ENCODE measurements at places on chromosomes 3 and 15.

- DNase-seq = no peak
Observed at GRCh38 chr3:9248522-9249271, 749 bp downstream of the SRGAP3 start.

DNA sequence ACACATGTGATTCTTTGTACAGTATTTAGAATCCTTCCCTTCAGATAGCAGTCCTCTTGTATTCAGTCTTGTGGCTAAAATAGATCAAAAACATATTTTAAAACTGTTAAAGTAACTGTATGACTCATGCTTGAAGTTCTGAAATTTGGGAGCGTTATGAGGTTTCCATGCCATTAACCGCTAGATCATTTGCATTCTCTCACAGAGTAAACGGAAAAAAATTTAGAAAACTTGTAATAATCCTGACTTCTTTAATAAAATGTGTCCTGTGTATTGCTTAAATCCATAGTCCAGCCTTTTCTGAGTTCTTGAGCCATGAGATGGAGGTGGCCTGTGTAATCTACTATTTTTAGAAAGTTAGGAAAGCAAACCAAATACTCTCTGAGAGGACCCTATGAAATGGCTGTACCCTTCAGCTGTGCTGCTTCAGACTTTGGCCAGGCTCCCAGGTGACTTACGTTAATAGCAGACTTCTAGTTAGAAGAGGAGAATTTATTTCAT lies 33.8 kb downstream of the MBNL1 start:
- DNase-seq = no peak

GRCh38 chr3:10746001-10746400 lies 70.0 kb upstream of the SLC6A11 start:
- no peak for DNase-seq

DNA sequence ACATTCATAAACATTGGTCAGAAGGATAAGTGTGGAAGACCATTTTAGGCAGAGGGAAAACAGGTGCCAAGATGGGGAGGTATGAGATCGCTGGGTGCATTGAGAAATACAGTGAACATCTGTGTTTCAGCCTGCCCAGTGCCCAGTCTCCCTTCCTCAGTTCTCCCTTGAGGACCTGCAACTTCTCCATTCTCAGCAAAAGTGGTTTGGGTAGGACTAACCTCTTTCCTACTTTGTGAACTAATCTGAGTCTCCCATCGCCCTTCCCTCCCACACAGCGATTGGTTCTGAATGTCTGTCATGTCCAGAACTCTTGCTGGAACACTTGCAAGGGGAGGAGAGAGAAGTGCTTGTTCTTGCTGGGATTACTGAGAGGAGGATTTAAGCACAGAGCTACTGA lies 10.9 kb upstream of the CCNL1 start:
- no peak for DNase-seq

DNA sequence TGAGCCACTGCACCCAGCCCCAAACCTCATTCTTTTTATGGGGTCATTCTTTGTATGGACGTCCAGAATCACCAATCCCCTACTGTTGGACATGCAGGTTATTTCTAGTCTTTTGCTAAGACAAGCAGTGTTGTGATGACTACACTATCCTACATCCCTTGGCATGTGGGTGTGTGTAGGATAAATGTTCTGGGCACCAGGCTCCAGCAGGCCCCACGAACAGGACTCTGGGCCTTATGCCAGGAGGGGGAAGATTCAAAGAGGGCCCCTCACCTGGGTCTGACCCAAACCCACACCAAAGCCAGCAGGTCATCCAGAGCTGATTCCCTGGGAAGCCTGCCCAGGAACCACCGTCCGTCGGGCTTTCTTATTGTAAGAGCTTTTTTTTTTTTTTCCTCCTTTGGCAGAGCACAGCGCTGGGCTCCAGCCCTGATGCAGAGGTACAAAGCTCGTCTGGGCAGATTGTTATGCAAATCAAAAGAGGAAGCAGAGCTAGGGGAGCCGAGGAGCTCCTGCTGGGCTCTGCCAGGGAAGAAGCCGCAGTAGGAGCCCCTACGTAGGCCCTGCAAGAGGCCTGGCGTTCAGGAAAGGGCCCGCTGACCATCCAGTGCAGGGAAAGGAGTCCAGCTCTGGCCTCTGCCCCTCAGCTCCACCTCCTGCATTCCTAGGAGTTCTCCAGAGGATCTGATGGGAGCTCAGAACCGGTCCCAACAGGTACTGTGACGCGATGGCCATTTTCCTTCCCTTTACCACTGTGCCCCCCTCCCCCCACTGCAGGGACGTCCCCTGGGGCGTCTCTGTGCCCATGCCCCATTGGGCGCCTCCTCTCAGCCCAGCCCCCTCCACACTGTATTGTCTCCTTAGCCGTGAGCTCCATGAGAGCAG lies 29.0 kb upstream of the FURIN start:
- DNase-seq = no peak

DNA sequence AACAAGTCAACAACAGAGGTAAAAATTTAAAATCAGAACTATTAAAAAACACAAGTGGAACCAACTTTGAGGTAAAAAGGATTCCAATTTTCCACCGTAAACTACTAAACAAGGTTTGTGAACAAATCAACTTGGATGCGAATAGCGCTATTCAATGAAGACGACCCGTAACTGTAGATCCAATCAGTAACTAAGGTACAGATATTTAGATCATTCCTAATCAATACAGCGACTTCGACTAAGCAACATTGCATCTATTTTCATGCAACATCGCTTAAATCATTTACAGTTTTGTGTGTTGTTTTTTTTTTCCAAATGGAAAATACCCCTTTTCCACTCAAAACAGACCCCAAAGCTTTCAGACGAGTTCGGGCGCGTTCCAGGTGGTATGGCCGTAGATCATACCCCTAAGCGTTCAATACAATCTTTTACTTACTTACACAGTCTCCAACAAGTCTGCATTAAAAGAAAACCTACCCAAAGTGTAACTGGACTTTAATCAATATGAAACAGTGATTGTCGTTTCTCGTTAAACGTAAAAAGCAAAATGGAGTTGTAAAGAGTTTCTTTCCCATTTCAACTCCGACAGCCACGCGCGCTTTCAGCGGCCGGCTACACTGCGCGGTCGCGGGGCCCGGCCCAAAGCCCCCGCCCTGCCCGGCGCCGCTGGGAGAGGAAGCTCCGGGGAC lies 786 bp downstream of the RHOA start:
- DNase-seq = no peak

DNA sequence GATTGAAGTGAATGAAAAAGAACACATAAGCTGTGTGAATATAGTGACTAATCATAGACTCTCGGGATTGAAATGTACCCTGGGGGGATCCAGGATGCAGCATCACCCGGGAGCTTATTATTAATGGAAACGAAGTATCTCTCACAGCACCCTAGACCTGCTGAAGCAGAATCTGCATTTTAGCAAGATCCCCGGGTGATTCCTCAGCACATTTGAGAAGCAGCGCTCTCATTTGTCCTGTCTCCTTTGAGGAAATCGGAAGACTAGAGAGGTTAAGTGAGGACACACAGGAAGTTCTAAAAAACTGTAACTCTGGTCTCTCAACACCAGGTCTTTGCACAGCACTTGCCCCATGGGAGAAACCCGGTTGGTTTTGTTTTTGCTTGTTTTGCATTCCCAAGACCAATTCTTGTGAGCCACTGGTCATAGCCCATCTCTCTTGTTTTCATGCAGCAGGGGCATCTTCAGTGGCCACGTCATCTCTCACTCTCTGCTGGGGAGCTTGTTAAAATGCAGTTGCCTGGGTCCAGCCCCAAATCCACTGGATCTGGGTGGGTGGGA lies 30.2 kb downstream of the ZNF710 start:
- DNase-seq = no peak

GRCh38 chr3:195893044-195893395 lies 15.3 kb downstream of the TNK2 start:
- DNase-seq = no peak

DNA sequence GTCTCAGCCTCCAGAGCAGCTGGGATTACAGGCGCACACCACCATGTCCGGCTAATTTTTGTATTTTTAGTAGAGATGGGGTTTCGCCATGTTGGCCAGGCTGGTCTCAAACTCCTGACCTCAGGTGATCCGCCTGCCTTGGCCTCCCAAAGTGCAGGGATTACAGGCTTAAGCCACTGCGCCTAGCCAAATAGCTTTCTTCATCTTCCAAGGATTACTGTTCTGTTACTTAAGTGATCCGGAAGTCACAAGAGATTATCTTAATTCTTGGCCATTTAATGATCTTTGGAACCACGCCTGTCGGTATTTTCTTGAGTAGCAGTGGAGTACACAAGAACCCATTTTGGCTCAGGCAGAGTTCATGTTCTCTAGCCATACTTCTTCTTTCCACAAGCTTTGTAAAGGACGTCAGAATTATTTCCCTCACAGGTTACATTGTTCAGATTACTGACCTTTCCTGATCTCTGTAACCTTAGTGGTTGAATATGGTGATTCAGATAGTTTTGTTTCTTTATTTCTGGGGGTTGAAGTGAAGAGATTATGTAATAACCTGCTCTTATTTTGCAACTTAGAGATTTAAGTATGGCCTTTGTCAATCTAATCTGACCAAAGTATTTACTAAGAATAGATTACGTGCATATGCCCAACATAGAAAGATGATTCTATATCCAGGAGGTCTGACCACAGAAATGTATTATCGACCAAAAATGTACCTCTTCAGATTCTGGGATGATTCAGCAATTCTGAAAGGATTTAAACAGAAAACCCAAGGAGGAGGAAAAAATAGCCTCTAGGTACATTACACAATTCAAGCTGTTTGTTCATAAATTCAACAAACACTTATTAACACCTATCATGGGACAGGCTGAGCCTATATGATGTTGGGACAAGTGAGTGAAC lies 132.2 kb downstream of the GREM1 start:
- DNase-seq = no peak

- no peak for DNase-seq
Observed at GRCh38 chr3:139758654-139759291, 81.0 kb upstream of the NMNAT3 start.

- no peak for DNase-seq
Observed at GRCh38 chr15:43383070-43383469, 12.2 kb downstream of the TUBGCP4 start.

- DNase-seq = no peak
Observed at GRCh38 chr3:189040656-189041335, 131.0 kb upstream of the TPRG1 start.

- no peak for DNase-seq
Observed at GRCh38 chr15:87269566-87269965, 987.0 kb downstream of the NTRK3 start.

GRCh38 chr15:92316586-92317295 lies 76.9 kb upstream of the ST8SIA2 start:
- DNase-seq = no peak

GRCh38 chr3:111999484-112000324 lies 982 bp downstream of the TAGLN3 start:
- no peak for DNase-seq

GRCh38 chr3:8962226-8962861 lies 928 bp downstream of the RAD18 start:
- no peak for DNase-seq

- DNase-seq = no peak
Observed at GRCh38 chr15:47870956-47871625, 153.8 kb downstream of the SEMA6D start.

DNA sequence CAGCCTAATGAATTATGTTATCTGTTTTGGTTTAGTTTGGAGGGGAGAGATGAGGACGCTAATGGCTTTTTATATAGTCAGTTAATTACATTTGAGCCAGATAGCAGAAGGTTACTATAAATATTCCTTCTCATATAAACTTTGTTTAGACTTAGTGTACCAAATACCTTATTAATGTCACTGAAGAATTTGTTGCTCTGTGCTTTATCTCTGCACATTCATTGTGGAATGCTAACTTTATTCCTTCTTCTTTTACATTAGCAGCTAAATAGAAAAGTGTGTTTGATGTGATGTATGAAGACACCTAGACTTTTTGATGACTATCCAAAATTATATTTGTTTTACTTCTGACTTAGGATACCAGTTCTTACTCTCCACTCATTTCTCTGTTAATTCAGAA lies 105.2 kb downstream of the EPHA3 start:
- DNase-seq = no peak

GRCh38 chr3:70342149-70342548 lies 29.7 kb upstream of the MDFIC2 start:
- no peak for DNase-seq

- DNase-seq = no peak
Observed at GRCh38 chr3:194976049-194976451, 290.4 kb downstream of the FAM43A start.

DNA sequence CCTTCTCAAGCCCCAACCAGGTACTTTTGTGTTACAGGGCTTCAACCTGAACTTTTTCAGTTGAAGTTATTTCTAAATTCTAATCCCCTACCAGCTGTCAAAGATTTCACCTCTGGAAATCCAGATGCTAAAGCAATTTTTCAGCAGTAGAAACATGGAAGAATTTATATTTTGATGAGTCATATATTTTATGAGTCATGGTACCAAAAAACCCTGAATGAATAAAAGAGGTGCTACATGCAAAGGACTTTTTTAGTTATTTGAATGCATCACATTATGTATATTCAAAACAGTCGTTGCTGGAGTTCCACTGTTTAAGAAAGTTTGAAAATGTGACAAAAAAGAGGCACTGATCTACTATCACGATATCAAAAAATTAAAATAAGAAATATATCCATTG lies 96.0 kb upstream of the ZNF385D start:
- DNase-seq = no peak

DNA sequence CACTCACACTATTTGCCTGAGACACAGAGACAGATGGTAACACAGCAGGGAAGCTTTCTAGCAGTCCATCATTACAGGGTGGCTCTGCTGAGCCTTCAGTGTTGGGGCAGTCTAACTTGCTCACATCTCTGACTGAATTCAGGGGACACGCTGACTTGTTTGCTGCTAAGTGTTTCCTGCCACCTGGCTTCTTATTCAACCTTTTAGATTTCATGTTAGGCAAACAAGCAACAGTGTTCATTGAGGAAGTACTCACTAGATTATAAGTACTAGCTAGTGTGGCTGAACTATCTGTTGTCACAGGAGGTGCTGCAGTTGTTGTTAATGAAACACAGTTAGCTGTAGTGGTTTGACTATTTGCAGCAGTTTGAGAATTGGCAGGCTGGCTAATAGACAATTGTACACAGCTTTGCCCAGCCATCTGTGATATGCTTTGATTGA lies 37.3 kb downstream of the USF3 start:
- no peak for DNase-seq

- no peak for DNase-seq
Observed at GRCh38 chr3:182917134-182917533, 63.2 kb downstream of the DCUN1D1 start.

DNA sequence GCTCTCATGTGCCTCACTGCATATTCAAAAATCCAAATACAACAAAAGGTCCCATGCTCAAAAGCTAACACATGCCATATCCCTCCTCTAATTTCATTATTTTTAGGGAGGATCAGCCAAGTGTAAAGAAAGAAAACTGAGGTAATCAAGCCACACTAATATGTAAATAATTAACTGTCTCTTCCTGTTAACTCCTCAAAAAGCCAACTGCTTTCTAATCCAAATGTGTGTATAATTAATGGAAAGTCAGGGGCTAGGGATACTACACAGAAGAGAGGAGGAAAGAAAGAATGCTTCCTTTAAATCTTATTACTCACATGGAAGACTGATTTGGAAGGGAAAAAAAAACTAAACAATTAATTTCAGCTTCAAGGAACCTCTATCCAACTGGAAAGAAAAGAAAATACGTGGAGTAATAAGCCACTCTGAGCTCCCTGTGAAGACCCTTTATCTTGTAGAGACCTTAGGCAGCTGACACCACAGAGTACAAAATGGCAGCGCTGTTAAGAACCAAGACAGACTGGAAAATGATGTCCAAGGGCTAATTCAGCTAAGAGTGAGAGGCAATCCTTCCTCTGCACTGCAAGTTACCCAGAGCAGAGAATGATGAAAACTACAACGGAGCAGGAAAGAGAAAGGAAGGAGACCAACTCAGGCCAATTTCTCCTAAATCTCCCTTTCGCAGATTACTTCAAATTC lies 56.8 kb downstream of the ZNF148 start:
- no peak for DNase-seq

- DNase-seq = no peak
Observed at GRCh38 chr15:88438181-88438580, 29.0 kb downstream of the MRPL46 start.
